ENCODE measurements at places on chromosomes 1 and 21.

DNA sequence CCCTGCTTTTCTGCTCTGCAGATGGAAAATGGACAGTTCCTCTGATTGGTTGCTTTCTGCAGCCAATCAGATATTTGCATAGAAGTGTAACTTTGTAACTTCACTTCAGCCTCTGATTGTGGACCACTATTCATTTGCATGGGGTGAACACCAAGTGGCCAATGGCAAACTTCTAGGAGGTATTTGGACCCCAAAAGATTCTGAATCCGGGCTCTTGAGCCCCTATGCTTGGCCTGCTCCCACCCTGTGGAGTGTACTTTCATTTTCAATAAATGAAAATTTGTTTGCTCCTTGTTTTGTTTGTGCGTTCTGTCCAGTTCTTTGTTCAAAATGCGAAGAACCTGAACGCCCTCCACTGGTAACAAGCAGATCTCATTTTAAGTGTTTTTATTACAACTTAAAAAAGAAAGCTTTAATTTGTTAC lies 6.4 kb upstream of the GSTM4 start:
- no peak for DNase-seq

DNA sequence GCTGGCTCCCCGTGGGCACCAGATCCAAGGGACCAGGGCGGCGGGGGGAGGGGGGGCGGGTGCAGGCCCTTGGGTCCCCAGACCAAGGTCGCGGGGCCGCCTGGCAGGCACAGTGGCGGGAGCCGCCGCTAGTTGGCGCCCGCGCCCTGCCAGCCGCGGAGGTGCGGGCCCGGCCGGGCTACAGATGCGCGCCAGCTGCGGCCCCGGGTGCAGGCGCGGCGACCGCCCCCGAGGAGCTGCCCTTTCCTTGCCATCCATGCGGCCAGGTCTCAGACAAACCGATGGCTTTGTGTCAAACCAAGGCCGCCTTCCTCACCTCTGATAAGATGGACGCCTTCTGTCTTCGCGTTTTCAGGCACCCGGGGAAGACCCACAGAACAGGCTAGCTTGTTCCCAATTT lies 2.2 kb upstream of the RUNX3 start:
- DNase-seq = no peak

DNA sequence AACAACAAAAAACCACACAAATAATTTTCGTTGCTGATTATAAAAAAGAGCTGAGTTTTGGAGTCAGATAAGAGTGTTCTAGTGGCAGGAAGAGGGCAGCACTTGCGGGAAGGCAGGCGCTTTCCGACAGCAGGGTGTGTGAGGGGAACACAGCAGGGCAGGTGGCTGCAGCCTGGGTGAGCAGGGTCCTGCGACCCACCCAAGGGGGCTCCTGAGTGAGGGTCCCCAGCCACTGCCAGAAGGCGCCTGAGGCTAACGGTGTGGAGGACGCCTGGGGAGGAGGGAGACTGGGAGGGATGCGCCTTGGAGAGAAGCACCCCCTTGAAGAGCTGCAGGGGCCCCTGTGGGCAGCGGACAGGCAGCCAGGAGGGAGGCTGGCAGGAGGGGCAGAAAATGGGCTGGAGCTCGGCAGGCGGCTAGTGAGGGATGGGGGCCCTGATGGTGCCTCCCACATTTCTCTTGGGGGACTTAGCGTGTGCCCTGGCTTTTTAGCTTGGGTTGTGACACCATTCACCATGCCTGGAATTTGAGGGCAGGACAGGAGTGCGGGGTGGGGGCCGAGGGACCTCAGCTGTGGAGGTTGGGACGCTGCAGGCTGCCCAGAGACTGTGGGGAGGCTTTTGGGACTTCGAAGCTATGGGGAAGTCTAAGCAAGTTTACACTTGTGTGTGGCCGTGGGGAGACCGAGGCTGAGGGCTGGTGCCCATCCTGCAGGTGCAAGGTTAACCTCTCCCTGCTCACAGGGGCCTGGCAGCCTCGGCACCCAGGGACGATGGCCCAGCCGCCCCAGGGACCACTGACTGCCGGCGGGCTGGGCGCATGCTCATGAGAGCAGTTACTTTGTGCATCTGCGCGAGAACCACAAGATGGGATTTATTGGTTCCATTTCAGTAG lies 111.4 kb downstream of the SIK1 start:
- DNase-seq = no peak

- DNase-seq = no peak
Measured at GRCh38 chr1:49086327-49086726, 309.6 kb upstream of the BEND5 start.

DNA sequence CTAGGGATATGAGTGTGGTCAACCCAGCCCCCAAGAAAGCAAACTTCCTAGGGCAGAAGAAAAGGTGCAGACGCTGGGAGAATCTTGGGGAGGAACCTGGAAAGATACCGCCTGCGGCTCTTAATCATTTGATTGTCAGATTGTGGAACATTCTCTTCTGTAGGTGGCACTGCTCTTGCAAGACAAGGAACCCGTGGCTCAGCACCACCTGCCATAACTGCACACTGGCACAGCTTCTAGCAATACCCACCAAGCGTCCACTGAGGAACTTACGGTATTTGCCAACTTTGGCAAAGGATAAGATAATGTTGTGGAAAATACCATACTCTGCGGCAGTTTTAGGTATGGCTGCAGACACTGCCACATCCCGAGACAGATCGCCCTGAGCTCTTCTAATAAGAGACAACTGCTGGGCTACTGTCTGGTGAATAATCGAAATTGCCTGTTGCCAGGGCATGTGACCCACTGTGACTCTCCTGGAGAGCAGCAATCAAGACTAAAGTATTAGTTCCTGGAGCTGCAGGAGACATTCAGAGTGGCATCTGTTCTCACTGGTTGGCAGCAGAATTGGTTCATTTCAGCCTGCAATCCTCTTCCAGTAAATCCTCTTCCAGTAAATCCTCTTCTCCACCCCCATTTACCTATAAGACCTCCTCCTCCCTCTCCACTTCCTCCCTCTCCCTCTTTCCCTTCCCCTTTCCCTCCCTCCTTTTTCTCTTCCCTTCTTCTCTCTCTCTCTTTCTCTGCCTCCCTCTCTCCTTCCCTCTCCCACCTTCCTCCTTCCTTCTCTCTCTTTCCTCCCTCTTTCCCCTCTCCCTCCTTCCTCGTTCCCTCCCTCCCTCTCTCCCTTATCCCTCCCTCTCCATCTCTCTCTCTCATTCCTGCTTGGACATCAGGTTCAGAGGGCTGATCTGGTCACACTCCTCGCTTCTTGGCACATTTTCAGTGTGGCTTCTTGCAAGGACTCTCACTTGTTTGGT lies 49.7 kb upstream of the B3GALT5 start:
- no peak for DNase-seq

- DNase-seq = no peak
Measured at GRCh38 chr1:34444516-34444915, 267.8 kb downstream of the C1orf94 start.

DNA sequence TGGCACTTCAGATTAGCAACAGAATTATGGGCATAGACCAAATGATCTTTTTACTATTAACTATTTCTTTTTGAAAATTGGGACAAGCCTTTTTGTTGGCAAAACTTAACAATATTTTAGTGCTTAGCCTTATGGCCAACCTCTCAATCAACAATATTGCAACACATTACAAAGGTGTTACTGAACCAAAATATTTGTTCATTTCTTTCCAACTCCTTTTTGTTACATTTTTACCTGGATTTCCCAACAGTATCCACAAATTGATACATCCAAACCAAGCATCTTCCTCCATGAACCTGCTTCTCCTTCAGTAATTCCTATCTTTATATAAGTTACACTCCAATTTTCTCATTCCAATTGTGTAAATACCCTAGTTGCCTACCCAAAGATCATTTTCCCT lies 1.5 kb upstream of the AMPD1 start:
- DNase-seq = no peak

DNA sequence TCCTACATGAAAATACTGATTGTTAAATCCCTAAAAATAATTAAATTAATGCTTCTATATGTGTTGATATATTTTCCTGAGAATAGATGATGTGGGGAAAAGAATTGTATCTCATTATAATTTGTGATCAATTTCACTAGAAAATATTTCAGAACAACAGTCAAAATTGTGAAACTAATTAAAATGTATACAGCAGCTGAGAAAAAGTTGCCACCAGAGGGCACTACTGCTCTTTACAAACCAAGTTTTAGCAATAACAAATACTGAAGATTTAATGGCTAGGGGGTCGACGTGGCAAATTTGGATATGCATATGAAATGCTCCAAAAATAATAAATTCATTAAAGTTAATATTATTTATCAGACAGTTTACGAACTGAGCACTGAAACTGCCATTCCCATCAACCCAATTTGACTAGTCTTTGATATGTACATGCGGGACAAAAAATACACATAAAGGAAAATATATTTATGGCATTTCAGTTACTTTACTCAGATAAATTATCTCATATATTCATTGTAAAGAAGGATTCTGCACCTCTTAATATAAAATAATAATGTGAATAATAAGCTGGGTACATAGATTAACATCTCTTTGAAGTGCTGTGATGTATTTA lies 96.3 kb upstream of the TMPRSS15 start:
- DNase-seq = peak; percentile 21

DNA sequence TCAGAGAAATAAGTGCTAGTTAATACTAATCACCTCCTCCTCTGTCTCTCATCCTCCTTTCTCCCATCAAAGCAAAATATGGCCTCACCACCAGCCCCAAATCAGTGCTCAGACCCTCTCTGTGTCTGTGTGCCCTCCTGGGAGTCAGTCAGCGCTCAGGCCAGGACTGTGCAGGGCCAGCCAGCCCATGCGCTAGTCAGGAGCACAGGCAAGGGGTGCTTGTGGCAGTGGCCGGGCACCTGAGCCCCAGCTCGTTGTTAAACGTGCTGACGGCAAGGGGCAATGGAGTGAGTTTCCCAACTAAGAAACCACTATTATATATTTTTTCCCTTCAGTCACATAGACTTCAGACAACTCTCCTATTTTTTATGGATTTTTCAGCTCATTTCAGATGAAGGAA lies 19.2 kb upstream of the PGD start:
- DNase-seq = no peak

- DNase-seq = no peak
Measured at GRCh38 chr1:67088440-67088839, 34.5 kb upstream of the SLC35D1 start.

- no peak for DNase-seq
Measured at GRCh38 chr1:65265296-65265650, 44.1 kb upstream of the DNAJC6 start.

GRCh38 chr1:76198452-76198851 lies 123.9 kb downstream of the ST6GALNAC3 start:
- no peak for DNase-seq

DNA sequence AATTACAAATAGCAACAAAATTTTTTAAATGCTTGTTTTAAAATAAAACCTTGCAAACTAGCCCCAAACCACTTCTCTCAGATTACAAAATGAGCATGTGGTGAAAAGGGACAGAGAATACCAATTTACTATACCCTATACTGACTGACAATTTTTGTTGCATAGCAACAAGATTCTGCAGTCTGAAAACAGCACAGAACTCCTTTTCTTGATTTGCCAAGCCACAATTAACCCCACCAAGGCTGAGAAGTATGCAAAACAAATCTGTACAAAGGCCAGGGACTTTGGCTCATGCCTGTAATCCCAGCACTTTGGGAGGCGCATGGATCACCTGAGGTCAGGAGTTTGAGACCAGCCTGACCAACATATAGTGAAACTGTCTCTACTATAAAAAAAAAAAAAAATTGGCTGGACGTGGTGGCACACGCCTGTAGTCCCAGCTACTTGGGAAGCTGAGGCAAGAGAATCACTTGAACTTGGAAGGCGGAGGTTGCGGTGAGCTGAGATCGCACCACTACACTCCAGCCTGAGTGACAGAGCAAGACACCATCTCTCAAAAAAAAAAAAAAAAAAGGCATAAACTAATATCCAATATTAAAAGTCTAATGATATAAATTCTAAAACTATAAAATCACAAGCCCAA lies 21.8 kb downstream of the ENAH start:
- no peak for DNase-seq

- no peak for DNase-seq
Measured at GRCh38 chr1:80961464-80962190, 839.1 kb upstream of the ADGRL2 start.

GRCh38 chr1:24992761-24993211 lies 62.7 kb upstream of the RUNX3 start:
- no peak for DNase-seq

DNA sequence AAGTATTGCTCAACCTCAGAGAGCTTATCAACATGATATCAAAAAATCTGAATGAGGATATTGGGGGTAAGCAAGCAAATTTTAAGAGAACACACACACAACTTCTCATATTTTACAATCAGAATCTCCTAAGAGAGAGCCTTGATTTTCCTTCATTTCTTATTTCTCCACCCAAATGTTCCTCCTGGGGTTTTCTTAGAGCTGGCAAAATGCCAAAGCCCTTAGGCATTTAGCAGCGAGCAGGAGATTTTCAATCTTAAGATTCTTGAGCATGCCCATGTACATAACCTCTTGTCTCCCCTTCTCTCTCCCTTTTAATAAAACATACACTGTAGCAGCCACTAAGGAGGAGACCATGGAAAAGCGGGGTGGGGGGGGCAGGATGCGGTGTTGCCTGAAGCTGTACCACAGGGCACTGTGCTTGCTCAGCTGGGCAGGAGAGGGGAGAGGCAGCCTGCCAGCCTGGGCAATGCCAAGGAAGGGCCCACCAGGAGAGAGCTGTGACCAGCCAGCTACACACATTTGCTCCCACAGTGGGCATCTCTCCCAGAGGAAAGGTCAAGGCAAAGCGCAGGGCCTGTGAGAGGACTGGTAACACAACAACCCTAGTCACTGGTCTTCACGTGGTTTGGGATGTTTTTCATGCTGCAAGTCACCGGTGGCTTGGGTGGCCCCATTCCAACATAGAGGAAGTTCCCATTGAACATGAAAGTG lies 4.3 kb downstream of the BRINP2 start:
- DNase-seq = no peak

- DNase-seq = no peak
Measured at GRCh38 chr1:42767510-42768000, 506 bp downstream of the C1orf50 start.

DNA sequence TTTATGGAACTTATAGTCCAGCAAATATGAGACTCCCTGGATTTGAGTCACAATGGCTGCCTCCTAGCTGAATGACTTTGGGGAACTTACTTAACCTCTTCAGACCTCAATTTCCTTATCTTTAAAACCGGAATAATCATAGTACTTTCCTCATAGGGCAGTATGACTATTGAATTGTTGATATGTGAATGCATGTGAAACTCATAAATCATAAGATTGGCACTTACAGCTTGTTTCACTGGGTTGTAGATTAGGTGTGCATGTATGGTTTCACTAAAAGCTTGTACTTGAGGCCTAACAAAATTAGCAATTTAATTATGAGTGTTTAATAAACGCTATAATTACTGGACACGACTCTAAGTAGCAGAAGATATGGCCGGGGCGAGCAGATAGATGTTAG lies 72.5 kb downstream of the ST6GALNAC5 start:
- no peak for DNase-seq
